HFF-Myc (cell line): ENCODE measurements at places on chromosomes 13 and 19.

DNA sequence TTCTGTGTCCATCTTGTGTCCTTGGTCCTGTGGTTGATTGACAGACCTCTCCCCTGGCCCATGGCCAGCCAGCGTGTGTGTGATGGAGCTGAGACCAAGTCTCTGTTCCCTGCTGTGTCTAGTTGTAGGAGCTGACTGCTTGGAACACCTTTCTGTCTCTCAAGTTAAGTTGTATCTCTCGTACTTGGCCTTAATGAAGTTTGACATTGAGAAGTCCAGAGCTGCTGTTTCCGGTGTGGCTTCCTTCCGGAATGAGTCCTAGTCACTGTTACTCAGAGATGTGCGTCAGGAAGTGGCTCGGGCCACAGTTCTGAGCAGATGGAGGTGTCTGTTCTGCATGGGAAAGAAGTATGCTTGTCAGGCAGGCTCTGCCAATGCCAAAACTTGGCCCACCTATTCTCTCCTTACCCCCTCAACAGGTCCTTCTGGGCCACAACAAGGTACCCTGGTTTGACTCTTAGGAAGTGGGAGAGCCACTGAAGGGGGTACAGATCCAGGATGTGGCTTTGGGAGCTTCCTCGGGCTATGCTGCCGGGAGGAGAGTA is 54.3 kb downstream of the GATAD2A start:
- DNase-seq: no peak

DNA sequence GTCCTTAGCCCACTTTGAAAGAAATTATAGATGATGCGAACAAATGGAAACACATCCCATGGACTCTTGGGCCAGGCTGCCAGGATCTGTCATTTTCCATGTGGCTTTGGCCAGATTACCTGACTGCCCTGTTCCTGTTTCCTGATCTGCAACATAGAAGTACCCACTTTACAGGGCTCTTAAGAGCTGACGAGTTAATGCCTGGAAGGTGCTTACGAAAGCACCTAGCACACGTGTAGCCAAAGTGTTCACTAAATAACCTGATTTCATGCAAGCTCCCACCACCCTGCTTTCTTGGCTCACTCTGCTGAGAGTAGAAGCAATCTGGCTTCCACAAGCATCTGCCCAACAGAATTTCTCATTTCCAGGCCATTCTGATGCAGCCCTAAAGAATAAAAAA is 575.2 kb downstream of the MYO16 start:
- no peak for DNase-seq

DNA sequence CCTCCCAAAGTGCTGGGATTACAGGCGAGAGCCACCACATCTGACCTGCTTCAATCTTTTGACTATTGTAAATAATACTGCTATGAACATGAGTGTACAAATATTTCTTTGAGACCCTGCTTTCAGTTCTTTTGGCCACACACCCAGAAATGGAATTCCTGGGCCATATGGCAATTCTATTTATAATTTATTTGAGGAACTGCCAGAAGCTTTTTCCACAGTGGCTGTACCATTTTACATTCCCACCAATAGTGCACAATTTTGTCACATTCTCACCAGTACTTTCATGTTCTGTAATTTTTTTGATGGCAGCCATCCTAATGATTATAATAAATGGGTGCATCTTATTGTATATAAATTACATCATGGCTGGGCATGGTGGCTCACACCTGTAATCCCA is 13.7 kb upstream of the FCER2 start:
- no peak for DNase-seq

- no peak for DNase-seq
Measured at GRCh38 chr19:8340341-8341096, 2.5 kb downstream of the KANK3 start.

GRCh38 chr19:41575998-41576397 is at the start of gene CEACAM21:
Gene CEACAM21, plus strand, starts transcription at chr19:41576166. Its CDS starts 109 bp downstream, at chr19:41576275.
- no peak for DNase-seq

- DNase-seq: no peak
Measured at GRCh38 chr13:112907871-112908331, 61.1 kb upstream of the MCF2L start.

DNA sequence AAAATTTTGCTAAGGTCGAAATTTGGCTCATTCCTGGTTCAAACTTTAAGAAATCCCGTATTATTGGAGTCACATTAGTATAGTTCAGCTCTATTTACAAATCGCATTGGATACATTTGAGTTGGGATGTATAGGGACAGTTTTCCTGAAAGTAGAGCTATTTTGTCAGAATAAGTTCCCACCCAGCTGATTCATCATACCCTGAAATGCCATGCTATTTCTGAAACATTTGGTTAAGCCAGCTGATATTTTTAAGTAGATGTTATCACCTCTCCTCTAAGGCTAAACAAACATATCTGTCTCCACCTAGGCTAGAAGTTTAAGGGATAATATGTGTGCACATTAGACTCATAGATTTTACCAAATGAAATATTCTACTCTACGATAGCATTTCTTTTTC is 226.2 kb upstream of the ARGLU1 start:
- no peak for DNase-seq

DNA sequence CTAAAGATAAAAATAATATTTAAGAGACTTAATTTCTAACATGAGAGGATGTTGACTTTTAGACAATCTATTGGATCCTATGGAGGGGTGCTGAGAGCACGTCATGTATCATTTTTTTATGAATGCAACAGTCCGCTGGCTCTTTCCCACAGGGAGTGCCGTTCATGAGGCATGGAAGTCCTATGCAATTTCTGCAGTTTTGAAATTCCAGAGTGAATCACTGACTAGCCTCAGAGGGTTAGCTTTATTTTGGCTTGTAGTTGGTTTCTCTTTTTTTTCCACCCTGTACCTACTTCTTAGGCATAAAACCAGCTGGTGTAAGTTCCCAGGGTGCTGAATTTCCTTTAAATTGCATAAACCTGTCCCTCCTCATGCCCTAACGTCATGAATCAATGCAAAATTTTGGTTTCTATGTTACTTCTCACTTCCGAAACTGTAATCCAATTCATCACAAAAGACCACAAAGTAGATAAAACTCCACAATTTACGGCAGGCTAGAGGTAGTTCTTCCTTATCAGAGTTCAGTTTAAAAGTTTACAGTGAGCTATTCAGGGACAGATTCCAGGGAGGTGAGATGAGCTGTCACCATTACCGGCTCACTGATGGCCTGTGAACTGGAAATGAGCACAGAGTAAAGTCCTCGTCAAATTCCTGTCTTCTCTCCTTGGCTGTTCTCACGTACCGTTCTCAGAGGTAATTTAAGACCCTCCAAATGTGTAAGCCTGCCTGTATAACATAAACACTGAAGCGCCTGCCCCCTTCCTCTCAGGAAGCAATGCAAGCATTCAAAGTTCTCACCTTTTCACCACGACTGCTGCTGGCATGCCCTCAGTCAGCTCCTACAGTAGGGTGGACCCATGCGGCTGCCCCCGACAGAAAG is 216.6 kb upstream of the SLC10A2 start:
- DNase-seq: no peak

DNA sequence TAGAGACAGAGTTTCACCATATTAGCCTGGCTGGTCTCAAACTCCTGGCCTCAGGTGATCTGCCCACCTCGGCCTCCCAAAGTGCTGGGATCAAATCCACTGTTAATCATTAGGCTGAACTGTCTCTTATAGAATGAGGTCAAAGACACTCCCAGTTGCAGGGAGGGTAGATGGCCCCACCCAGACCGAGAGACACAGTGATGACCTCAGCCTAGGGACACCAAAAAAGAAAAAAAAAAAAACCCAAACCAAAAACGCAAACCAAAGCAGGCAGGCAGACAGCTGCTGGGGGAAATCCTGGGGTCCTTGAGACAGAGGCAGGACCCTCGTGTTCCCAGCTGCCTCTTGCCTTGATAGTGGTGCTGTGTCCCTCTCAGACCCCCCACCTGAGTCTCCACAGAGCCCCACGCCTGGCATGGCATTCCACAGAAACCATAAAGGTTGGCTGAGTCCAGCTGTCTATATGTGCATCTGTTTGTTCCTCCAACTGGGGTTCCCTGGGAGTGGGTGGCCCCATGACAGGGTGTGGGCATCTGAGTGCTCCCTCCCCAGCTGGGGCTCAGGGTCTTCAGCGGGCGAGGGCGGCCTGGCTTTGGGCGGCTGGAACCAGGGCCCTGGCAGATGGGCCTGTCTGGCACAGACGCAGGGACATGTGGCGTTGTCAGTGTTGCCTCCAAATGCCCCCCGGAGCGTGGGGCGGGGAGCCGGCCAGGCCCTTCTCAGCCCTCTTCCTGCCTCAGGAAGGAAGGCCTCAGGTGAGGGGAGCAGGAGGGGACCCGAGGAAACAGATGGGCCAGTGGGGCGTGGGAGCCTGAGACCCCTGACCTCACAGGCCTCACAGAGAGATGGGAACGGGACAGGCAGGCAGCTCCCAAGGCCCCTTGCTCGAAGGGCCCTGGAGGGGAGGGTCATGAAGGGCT is 5.2 kb downstream of the DAND5 start:
- DNase-seq: no peak

GRCh38 chr13:43377973-43378372 is 354.6 kb downstream of the DNAJC15 start:
- DNase-seq: no peak

- no peak for DNase-seq
Measured at GRCh38 chr13:110294146-110294545, 12.8 kb downstream of the COL4A1 start.

DNA sequence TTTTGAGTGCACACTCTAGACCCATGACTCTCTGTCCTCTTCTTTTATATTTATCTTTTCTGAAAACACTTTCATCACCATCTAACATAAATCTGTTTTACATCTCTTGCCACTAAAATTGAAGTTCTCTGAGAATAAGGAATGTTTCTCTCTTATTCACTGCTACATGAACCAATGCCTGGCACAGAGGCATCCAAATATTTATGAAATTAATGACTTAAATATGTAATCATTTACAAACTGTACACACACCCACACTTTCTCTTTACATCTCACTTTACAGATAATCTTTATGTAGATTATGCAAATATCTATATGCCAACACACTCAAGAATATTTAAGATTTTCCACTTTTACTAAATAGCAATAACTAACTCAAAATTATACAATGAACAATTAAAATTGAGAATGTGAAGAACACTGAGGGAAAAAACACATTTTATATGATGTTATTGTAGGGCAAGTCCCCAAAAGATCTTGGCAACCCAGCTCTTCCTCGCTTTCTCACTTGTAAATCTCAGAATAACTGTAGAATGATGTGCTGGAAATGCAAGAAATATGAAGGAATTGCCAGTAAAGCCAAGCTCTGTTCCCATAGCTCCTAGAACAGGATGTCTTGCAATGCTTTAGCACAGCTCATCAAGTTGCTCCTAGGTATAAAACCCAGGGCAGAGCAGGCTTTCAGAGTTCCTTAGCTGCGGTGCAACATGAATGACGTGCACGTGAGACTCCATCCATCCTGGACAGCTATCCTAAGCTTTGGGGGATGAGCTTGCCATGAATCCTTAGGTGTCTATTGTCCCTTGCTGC is 50.7 kb downstream of the UGGT2 start:
- no peak for DNase-seq
